NCI-H510A (cell line): ENCODE measurements at places on chromosomes 13 and 19.

- no peak for DNase-seq
These were observed 6.7 kb upstream of the F2RL3 start for GRCh38 chr19:16882146-16882545.

GRCh38 chr13:30998136-30999088 lies 66.0 kb downstream of the TEX26 start:
- no peak for DNase-seq

DNA sequence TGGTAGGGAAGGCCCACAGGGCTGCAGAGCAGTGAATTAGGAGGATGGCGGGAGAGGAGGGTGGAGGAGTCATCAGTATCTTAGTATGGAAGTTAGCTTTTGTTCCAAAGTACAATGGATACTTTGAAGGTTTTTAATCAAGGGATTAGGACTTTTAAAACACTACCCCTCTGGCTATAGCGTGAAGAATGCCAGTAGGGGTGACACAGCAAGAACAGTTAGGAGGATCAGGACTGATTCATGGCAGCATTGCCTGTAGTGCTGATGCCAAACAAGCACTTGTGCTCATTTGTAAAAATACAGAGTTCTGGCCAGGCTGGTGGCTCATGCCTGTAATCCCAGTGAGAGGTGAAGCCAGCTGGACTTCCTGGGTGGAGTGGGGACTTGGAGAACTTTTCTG lies 46.2 kb downstream of the SKA3 start:
- DNase-seq: no peak

DNA sequence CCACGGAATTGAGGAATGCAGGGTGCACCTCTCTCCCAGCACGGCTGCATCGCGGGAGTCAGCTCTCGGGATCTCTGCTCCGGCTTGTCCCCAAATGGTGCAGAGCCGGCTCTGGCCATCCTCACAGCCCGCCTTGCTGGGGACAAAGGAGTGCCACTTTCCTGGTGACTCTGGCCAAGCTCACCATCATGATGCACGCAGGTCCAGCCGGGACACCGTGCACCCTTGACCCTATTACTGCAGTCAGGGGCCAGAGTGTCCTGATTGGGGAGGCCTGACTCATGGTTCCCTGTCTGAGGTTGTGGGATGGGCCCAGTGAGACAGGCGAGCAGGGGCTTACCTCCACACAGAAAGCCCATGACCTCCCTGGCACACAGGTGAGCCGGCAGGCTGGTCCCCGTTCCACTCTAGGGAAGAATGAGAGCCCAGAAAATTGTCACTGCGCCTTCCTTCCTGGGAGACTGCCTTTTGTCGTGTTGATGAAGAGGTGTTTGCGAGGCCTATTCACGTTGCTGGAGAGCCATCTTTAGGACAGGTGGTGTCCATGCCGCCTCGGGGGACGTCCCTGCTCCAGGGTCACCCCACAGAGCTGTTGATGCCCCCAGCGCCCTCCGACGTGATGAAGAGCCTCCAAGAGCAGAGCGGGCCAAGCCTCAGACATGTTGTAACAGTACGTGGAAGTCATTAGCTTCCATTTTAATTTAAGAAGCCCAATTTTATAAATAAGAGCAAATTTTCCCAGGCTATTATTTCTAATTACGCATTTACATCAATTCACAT lies 18.5 kb upstream of the VSTM2B start:
- DNase-seq: no peak

DNA sequence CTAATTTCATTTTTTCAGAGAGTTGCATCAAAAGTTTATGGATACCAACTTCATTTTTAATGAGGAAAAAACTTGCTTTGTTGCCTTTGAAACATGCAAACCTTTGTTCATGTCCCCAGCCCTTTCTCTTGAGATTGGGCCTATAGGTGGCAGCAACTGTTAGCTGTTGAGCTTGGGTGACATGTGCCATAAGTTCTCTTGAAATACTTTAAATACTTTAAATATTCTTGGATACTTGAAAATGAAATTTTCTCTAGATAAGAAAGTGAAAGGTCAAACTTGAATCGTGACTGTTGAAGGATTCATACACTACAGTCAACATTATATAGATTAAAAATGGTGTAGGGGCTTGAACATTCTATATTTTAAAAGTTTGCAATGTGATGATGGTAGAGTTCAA lies 294.9 kb downstream of the NDFIP2 start:
- DNase-seq: no peak

- no peak for DNase-seq
These were observed 18.4 kb upstream of the EPHX3 start for GRCh38 chr19:15250640-15250993.

DNA sequence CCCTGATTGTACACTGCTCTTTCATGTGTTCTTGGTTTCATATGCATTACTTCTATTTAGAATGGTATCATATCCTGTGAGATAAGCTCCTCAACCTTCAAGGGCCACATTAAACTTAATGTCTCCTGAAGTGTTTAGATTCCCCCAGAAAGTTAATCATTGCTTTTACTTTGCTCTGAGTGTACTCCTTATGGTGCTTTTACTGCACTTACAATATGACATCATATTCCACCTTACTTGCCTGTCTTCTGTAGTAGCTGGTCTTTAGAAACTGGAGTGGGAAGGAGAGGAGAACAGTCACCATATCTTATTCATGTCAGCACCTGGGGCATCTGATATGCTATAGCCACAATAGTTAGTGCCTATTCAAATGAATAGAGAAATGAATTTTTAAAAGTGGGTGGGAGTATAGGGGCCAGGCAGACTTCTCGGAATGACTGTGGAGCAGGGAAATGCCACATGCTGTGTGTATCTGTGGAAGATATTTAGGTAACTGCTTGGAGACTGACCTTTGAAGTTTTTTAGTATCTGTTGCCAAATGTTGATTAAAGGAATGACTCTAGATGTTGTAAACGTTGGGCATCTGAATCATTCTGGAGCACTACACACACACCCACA lies 40.2 kb downstream of the SLAIN1 start:
- DNase-seq: no peak

GRCh38 chr13:93767180-93767916 lies 540.7 kb downstream of the GPC6 start:
- DNase-seq: no peak

GRCh38 chr19:18769989-18770528 lies 21.0 kb downstream of the COMP start:
- DNase-seq: no peak
